ENCODE measurements at places on chromosomes 6 and 20. TPM values are rescaled to one million over a fixed set of nuclear protein-coding genes. Genes with fewer than 3 reads are reported as not detected.

FAM83D gene
- total RNA-seq = 82.9 TPM

HCRTR2 gene
- total RNA-seq = 0.07 TPM

KCNG1 gene
- total RNA-seq = 116 TPM

FOXC1 gene
- total RNA-seq = 3.7 TPM

GGTLC1 gene
- not detected for total RNA-seq

ERVFRD-1 gene
- total RNA-seq = not detected

MAPK13 gene
- total RNA-seq = 3.2 TPM

LY6G6F gene
- total RNA-seq = not detected

NKX2-2 gene
- not detected for total RNA-seq

TRERF1 gene
- 9.7 TPM for total RNA-seq

LPA gene
- total RNA-seq = not detected

ZFP64 gene
- total RNA-seq = 27.0 TPM

KHDC1 gene
- 3.3 TPM for total RNA-seq

CAPN11 gene
- total RNA-seq = 1.0 TPM

DNA sequence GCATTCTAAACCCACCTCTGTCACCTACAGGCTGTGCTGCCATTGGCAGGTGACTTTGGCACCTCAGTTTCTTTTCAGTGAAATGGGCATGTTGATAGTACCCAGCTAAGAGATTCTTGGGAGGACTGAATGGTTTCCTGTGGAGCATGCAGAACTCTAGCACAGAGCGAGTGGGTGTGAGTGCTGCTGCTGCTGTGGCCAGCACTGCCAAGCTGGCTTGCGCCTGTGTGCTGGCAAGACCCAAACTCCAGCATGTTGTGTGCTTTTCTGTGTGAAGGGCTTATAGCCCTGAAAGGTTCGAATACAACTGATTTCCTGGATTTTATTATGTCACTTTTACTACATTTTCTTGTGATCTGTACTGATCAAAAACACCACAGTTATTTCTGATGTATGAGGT, 78.1 kb upstream of the KIF25 start:
- no peak for DNase-seq

DNA sequence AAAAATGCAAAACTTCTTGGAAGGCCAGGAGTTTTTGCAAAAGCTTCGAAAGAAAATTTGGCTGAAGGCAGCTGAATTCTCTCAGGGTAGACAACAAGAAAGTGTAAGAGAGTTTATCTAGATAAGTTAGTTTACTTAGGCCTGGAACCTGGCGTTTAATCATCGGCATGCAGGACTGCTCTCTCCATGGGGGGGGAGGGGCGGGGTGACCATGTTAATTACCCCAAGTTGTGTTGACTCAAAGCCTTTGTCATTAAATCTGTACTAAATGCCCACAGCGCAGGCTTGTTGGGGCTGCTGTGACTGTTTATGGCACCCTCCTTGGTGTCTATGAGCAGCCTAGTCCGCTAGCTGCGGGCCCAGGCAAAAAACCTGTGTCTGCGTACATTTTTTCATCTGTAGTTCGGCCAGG, 20.1 kb upstream of the ZNF451 start:
- no peak for DNase-seq

DNA sequence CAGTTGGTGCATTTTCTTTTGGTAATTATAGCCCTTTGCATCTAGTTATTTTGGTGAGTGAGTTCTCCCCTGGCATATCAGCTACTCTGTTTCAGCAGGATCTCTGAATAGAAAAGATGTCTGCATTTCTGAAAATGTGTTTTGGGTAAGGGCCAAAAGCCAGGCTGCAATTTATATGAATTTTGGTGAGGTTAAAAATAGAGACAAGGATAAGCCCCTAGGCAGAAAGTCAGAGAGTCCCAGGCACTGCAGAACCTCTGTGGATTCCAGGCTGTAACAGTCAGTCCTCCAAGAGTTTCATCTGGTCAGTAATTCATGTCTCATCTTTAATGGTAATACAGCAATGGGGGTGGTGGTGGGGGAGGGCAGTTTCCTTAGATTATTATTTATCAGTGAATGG, 53.0 kb downstream of the HDGFL1 start:
- no peak for DNase-seq

DNA sequence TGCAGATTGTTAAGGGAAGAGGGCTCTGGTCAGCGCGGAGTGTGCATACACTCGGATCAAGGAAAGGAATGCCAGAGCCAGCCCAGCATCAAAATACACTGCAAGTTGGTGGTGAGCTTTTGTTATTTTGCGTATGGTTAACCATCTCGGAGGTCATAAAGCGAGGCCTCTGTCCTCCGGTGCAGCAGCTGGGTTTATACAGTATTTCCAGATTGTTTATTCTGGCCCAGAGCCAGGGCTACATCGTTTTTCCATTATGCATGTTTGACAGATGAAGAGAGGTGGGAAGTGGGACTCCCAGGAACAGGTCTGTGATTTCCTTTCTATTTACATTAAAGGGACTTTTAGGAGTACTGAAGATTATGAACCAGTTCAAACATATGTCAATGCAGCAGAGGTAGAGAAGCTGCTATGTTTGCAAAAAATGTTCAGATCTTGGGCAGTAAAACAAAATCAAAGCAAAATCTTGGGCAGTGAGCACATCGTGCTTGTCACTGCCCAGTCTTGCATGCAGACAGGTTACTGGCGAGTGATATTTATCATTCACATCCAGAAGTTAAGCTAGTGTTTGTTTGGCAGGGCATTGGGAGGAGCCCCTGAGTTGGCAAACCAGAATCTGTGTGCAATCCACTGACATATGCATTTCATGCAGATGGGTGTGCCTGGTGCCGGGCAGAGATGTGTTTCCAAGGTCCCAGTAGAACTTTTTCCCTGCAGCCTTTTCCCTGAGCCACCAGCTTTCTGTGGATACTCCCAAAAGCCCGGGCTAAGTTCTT, 256.3 kb upstream of the TAB2 start:
- DNase-seq = no peak

- DNase-seq = no peak
Measured at GRCh38 chr6:41255638-41256246, 27.6 kb downstream of the TREML4 start.

- no peak for DNase-seq
Measured at GRCh38 chr6:57205550-57206328, 16.4 kb downstream of the RAB23 start.

- DNase-seq = no peak
Measured at GRCh38 chr6:88683734-88684133, 279.7 kb downstream of the RNGTT start.

GRCh38 chr6:28351493-28351925, 1.8 kb downstream of the ZKSCAN3 start:
- no peak for DNase-seq

GRCh38 chr6:64040113-64040512, 404.5 kb downstream of the PHF3 start:
- no peak for DNase-seq

GRCh38 chr6:121967631-121968030, 431.8 kb upstream of the HSF2 start:
- DNase-seq = no peak

DNA sequence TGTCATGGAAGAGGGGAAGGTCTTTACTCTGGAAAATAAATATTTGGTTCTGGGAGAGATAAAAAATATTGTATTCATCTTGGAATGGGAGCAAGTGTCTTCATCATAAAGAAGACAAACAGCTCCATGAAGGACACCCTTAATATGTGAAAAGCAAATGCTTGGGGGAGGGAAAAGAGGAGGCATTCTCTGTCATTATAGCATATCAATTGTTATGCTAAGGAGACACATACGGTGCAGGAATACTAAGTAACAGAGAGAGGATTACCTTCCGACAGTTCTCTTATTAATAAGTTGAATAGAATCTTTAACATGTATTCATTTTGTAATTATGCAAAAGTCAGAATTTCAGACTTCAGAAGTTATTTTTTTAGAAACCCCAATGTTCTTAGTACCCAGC, 634.4 kb downstream of the UTRN start:
- DNase-seq = no peak

DNA sequence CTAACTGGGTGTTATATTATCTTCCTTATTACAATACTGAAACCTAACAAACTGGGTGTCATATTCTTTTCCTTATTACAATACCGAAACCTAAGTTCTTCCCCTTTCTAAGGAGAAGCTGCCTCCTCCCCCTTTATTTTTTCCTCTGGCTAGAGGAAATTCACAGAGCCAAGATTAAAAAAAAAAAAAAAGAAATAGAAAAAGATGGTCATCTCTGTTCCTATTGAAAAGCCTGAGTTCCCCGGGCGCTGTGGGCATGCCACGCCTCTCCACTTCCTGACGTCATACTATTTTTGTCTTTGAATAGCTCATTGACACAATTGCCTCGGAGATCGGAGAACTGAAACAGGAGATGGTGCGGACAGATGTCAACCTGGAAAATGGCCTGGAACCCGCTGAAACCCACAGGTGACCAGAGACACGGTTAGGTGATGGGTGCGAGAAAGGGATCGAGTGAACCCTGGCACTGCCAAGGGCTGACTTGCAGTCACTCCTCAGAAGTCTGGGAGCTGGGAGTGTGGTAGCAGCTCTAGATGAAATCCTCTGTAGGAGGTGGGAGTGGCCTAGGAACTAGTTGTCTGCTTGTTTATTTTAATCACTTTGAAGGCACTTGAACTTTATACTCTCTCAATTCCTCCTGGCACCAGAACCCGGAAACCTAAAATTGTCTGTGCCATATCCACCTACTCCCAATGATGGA, 82.2 kb upstream of the NAA20 start:
- DNase-seq = no peak

DNA sequence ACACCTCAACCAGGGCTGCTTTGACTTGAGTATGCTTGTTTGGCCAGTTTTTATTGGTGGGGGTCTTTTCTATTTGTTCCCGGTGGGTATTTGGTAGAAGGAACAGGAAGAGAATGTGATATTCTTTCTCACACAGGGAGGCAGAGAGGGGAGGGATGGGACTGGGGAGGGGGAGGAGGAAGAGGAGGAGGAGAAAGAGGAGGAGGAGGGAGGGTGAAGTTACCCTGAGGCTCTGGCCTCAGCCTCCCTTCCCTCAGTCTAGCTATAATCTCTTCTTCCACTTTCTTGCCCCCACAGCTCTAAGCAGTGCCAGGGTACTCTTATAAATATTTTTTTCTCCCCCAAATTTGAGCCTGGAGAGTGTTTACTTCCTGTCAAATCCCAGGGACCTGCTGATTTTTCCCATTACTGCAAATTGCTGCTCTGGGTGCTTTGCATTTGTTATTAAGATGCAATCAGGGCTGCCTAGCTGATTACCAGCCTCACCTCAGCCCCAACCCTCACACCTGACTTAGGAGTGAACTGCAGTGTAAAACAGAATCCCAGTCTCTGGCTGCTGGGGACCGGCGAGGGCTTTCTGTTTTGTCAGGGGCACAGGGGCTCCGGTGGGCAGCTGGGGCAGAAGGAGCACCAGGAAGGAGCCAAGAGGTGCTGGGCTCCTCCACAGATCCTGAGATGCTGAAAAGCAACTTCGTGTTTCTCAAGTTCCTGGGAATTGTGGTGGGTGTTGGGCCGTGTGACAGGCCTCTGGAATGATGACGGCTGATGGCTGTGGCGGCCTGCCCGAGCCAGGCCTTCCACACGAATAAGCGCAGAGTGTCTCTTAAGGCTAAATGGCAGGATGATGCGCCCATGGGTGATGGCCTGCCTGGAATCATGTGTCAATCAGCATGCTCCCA, 141.4 kb downstream of the CD83 start:
- DNase-seq = no peak

All from H7 (cell line).